ENCODE measurements at places on chromosomes 7 and 10. TPM values are rescaled to one million over a fixed set of nuclear protein-coding genes. Genes with fewer than 3 reads are reported as not detected.

GRCh38 chr10:11697718-11698527 lies 44.3 kb upstream of the ECHDC3 start:
- no peak for DNase-seq

GRCh38 chr7:80641548-80641947 lies 3.1 kb downstream of the CD36 start:
- peak; percentile 28 for DNase-seq

GRCh38 chr10:69800109-69800508 lies 1.6 kb upstream of the COL13A1 start:
- DNase-seq, result peak; percentile 75

DNA sequence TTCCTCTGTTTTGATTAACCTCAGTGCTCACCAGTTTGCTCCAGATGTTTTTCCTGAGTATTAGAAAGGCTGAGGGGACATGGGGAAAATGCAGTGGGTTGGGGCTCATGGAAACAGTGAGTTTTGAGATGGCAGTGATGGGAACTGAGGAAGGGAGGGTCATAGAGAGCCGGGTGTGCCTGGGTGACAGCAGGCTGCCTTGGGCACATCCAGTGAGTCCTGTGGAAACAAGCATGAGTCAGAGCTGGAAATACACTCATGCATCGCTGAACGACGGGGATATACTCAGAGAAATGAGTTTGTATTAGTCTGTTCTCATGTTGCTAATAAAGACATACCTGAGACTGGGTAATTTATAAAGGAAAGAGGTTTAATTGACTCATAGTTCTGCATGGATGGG lies 202.2 kb downstream of the TMEM178B start:
- no peak for DNase-seq

GRCh38 chr7:133649593-133649992 lies 396.7 kb downstream of the EXOC4 start:
- peak; percentile 11 for DNase-seq

UCN3 gene
- not detected for total RNA-seq

DNA sequence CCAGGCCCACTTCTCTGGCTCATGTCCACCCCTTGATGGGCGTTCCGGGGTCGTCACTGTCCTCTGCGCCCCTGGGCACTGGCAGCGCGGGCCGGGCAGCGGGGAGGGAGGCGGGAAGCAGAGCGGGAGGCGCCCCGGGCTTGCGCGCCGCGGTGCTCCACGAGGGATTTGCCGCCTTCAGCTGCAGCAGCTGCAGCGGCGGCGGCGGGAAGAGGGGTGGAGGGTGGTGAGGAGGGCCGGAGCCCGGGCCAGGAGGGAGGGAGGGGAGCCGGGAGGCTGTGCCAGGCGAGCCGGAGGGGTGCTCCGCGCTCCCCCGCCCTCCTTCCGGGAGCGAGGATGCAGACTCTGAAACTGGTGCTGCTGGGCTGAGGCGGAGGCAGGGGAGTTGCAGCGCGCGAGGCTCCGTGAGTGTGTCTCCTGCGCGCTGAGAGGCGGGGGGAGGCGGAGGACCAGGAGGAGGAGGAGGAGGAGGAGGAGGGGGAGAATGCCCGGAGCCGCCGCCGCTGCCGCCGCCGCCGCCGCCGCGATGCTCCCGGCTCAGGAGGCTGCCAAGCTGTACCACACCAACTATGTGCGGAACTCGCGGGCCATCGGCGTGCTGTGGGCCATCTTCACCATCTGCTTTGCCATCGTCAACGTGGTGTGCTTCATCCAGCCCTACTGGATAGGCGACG lies at the start of gene LHFPL3:
TSS of gene LHFPL3 (plus strand) at position 308 of the 674 bp plus-strand sequence.
- DNase-seq, result no peak
